ENCODE measurements at places on chromosomes 5 and 9.

DNA sequence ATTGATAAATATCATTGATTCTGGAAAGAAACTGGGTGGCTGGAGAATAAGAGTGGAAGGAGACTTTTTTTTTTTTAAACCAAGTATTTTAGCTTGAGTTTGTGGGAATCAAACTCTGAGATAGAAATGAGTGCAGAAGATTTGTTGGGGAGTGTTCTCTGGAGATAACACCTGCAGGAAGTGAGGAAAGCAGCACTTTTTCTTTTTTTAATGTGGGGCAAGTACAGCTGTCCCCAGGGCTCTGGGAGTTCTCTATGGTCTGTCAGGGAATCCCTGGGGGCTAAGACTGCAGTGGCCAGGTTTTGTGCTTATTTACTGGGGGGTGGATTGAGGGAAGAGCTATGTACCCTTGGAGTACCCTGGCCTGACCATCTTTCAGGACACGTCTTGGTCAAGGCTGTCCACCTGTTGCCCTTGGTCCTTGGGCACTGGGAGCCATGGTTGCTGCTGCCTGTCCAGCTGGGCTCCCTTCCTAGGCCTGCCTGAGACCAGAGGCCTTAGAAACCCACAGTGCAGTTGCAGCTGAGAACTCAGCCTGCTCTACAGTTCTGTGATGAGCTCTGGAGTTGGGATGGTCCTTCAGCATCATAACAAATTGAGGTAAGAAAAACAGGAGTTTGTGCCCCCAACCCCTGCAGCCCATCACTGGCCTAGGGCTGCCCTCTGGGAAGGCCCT lies 85.8 kb downstream of the PHAX start:
- no peak for DNase-seq

GRCh38 chr5:31617867-31618266 lies 21.1 kb upstream of the PDZD2 start:
- DNase-seq = no peak

DNA sequence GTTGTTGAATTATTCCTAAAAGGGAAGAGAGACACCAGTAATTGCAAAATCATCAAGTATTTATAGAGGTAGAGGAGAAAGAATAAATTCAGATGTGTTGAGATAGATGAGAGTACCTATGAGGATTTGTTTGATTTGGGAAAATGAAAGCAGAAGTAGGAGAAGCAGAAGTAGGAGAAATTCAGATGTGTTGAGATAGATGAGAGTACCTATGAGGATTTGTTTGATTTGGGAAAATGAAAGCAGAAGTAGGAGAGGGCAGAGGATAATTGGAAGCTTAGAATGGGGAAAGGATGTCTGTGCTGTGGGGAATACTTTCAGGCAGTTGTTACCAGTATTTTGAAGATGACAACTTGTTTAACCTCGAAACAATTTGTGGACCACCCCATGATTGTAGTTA lies 35.1 kb upstream of the ZCCHC7 start:
- no peak for DNase-seq

GRCh38 chr9:131273146-131273855 lies 3.0 kb downstream of the FAM78A start:
- DNase-seq = no peak

DNA sequence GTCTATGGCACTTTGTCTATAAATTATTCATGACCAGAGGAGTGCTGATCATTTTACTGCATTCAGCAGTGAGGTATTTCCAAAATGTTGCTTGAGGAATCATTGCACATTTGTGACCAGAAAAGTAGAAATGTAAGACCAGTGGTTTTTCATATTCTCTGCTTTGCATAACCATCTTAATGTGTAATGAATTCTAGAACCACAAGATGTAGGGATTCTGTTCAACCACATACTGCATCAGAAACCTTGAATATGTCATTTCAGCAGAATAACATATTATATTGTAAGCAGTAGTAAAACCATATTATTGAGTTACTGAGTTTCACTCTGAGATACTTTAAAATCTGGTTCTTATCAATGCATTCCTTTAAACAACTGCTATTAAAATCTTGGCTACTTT lies 1243.4 kb downstream of the MAT2B start:
- no peak for DNase-seq

DNA sequence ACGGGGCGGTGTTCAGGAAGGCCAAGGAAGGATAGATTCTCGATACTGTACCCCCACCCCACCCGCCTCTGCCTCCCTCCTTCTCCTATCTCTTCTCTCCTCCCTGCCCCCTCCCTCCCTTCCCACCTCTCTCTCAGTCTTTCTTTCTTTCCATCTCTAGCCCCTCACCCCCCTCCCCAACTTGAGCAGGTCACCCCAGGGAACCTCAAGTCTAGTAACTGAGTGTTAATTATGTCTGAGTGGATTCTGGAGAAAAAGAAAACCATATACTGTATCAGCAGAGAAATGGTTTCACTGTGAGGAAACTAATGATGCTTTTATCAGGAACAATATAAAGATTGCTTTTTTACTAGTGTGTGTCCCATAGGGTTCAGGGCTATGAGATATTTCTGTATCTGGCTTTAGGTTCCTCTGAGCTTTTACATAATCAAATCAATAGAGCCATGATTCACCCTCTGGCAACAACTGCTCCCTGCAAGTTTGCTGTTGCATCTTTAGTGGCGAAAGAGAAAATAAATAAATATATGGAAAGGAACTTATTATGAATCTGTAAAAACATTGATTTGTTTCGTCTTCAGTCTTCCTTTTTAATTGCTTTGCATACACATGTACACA lies 639.7 kb downstream of the CCDC171 start:
- DNase-seq = no peak
